Hematopoietic multipotent progenitor cell treated with erythropoietin and hydrocortisone succinate and interleukin-3 and kit ligand, for 4 days (in vitro differentiated cells): ENCODE measurements at places on chromosomes 11 and 22.
A peak's percentile ranks its signal among the peaks of the same experiment; 100 is the strongest.

- DNase-seq: no peak
Observed at GRCh38 chr11:1869427-1870325, 16.8 kb downstream of the LSP1 start.

DNA sequence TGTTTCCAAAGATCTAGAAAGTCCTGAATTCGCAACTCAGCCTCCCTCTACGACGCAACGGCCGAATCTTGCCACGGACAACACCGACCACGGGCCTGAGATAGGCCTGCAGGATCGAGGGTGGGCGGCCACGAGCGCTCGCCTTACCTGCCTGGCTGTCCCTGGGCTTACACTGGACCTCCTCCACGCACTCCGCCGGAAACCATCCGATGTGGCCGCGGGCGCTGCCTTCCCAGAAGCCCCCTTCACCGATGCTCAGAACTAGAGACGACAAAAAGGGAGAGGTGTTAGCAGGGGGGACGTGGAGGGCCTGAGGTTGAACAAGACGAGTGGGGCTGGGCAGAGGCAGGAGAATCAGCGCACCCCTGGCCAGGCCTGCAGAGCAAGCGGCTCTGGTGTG, 400.0 kb downstream of the CTTN start:
- DNase-seq: no peak

DNA sequence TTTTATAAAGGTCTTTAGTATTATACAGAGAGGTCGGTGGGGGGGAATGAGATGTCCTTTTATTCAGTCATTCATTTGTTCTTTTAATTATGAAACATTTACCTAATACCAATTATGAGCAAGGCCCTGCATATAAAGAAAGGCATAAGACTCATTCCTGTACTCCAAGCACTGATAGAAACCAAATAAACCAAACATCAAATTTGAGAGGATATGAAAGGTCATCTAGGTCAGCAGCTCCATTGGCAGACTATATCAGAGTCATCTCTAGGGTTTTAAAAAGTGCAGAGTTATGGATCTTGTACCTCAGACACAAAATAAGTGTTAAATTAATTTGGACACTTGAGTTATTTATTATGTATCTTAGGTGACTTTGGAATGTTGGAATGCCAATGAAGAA, 71.5 kb downstream of the CASP12 start:
- DNase-seq: no peak

DNA sequence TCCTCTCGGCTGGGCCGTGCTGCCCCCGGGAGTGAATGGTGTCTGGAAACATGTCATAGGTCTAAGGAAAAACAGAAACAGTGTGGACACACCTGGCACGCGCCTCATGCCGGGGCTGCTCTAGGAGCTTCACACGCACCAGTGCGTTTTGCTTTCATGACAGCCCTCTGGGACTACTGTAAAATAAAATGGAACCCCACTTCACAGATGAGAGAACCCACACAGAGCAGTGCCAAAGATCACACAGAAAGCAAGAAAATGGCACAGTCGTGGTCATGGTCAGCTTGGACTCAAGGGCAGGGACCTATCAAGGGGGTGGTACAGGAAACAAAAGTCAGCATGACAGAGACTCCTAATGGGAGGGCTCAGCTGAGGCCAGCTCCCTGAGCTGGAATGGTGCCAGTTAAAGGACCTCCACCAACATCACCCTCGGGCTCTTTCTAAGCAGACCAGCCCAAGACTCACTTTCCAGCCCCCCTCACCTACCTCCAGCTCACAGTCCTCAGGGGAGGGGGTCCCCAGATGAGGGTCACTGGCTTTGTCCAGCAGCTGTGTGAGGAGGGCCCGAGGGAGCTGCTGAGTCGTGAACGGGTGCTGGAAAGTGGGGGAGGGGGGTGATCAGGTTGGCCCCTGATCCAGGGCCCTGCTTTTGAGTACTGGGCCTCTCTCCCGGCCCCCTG, 3.3 kb downstream of the MAP4K2 start:
- DNase-seq: peak; percentile 47

DNA sequence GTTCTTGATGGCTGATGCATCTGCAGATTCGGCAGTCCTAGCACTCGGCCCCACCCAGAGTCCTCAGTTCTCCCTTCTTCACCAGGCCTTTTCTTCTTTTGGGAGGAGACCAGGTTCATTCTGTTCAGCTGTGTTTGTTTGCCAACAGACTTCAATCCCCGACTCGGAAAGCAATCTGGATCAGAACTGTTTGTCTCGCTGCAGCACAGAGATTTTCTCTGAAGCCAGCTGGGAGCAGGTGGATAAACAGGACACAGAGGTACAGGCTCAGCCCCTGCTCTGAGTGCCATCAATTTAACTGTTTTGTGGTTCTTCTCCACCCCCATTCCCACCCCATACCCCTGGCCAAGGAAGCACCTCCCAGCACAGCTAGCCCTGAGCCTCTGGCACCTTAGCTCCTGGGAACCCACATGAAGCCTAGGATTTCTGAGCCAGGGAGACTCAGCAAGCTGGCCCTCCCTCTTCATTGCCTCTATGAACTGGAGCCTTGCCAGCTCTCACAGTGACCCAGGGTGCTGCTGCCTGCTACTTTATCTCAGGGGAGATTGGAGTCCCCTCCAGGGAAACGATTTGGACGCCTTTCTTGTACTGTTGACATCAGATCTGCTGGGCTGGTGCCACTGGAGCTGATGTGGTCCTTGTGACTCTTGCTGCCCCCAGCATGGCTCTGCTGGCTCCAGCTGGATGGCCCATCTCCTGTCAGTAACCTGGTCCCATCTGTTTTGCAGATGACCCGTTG, 58.2 kb upstream of the HORMAD2 start:
- no peak for DNase-seq

GRCh38 chr11:120657306-120658070, 145.9 kb downstream of the GRIK4 start:
- no peak for DNase-seq

GRCh38 chr11:129280027-129280811, 88.1 kb upstream of the ARHGAP32 start:
- DNase-seq: peak; percentile 41

GRCh38 chr11:954392-955153, 28.9 kb downstream of the AP2A2 start:
- peak; percentile 49 for DNase-seq

DNA sequence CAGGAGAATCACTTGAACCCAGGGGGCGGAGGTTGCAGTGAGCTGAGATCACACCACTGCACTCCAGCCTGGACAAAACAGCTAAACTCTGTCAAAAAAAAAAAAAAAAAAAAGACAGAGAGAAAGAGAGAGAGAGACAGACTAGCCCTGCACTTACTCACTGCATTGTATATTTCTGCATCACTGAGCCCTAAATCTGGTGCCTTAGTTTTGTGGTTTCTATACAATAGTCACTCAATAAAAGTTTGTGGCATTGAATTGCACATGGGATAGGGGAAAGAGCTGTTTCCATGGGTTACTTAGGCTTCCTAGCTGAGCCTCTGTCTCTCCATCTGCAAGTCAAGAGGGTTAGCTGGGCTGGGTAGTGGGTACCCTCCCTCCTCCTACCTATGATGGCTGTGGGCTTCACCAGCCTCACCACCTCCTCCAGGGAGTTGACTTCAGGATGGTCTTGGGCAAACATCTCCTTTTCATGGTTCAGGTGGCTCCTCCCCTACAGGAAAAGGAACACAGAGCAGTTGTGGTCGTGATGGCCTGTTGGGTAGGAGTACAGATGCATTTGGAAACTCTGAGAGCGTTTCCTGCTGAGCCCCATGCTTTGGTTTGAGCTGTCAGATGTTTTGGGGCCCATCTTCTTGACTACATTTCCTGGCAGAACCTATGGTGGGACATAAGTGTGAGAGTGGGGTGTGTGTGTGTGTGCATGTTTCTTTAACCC, 73.2 kb downstream of the CCDC81 start:
- peak; percentile 20 for DNase-seq

GRCh38 chr11:22521226-22521625, 104.4 kb downstream of the FANCF start:
- no peak for DNase-seq

DNA sequence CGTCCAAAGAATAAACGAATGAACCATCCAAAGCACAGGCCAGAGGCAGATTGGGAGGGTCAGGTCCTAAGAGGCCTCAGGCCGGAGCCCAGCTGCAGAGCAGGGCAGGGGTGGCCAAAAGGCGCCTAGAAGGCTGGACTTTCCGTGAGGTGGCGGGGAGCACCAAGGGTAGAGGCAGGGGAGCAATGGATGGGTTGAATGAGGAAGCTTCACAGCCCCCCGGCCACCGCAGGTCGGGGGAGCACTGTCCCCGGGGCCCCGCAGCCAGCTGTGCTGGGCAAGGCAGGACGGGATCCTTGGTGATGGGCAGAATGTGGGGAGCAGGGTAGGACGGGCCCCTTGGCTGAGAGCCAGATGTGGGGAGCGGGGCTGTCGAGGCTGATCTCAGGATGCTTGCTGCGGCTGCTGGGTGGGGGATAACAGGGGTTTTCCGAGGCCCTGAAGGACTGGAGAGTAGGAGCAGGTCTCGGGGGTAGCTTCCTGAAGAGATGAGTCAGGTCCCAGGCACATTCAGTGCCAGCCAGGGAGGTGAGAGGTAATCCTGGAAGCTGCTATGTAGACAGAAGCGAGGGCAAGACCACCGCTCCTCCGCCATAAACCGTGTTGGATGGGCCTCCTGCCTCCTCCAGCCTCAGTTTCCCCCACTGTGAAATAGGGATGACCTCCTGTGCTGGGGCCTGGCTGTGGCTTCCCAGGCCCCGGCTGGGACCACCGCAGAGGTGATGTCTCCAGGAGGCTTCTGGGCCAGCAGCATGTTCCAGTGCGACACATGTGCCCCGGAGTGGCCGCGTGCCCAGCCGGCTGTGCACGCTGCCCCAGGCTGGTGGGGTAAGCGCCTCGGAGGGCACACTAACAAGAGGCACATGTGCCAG, 34.6 kb upstream of the KCNQ1OT1 start:
- no peak for DNase-seq

DNA sequence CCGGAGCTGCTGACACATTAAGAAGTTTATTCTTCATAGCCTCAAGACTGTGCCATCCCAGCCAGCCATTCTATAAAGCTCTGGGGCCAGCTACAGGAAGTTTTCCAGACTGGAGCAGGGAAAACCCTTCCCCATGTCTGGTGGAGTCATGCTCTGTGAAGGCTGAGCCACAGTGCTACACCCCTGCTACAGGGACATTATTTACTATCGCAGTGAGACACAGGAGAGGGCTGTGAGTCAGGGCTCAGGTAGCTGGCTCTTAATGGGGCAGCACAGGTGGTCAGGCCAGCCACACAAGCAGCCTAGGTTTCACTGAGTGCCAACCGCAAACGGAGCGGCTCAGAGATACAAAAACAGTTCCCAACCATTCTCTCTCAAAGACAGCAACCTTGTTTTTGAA, 12.1 kb downstream of the HPS4 start:
- no peak for DNase-seq

- peak; percentile 86 for DNase-seq
Observed at GRCh38 chr11:65575568-65576231, at the start of gene EHBP1L1. TSS of gene EHBP1L1 (plus strand) at chr11:65576053. CDS start at chr11:65576303, 250 bp downstream.

DNA sequence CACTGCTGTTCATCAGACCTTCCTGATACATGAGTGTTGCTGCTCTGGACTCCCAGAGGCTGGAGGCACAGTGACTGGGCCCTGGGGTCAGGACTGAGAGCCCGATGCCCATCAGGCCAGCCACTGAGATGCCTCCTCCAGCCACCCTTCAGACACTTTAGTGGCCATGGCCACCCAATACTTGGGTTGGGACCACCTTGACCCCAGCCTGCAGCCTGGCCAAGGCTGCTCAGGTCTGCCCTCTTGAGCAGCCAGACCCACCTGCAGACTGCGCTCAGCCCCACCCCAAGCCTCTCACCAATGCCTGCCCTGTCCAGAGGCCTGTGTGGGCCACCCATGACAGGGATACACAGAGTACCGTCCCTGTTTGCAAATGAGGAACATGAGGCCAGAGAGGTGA, 4.2 kb downstream of the RNF215 start:
- DNase-seq: no peak

DNA sequence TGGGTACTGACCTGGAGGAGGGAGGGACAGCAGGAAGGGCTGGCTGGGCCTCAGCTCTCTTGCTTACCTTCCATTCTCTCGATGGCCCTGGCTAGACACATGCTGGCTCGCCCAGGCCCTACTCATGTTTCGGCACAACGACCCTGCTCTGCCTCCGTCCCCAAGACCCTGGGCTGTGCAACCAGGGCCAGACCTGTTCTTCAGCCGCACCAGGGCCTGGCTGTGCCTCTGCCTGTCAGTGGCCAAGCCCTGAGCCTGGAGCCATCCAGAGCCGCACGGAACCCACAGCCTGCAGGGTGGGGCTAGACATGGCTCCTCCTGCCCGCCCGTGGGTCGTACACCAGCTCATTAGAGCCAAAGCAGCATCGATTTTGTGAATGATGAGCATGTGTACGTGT, 47.5 kb downstream of the RTN4R start:
- DNase-seq: no peak

- peak; percentile 64 for DNase-seq
Observed at GRCh38 chr22:21044931-21045584, 688 bp upstream of the LRRC74B start.

GRCh38 chr22:20926243-20926642, 9.0 kb downstream of the CRKL start:
- DNase-seq: no peak

- no peak for DNase-seq
Observed at GRCh38 chr11:67465189-67465510, 3.9 kb downstream of the TMEM134 start.

DNA sequence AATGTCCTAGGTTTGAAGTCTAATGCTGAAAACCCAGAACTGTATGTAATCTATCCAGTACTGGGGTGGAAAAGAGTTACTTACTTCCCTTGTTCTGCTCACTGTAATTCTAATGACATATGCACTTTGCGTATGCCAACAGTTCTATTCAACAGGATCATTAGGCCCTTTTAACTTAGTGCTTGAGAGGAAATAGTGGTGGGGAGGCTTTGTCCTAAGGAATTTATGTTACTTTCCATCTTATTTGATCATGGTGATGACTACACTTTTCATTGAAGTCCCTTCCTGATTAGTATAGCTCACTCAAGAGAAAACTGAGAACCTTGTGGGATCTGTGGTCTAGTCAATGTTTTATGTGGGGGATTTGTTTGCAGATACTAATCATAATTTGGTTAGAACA, 348.2 kb downstream of the GUCY1A2 start:
- no peak for DNase-seq

DNA sequence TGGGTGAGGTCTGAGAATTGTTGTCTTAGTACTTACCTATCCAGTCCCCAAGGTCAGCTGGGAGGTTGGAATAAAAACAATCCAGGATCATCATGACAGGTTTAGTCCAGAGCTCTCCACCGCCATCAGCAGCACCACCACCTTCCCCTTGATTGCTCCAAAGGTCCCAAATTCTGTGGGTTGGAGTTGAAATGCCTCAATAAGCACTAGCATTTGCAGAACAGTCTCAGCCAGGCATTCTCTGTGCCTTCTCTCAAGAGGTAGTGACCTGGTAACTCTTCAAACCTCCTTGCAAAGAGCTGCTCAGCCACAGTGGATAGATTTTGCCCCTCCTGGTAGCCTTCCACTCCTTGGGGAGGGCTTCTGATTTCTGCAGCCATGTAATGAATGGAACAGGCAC, 69.6 kb downstream of the PRDM11 start:
- DNase-seq: no peak

GRCh38 chr11:39777035-39777434, 1682.4 kb downstream of the LRRC4C start:
- no peak for DNase-seq

- DNase-seq: no peak
Observed at GRCh38 chr11:3370311-3370870, 8.6 kb downstream of the ZNF195 start.

GRCh38 chr11:112213753-112214152, 12.5 kb upstream of the PTS start:
- no peak for DNase-seq
